COR-L47 (cell line): ENCODE measurements at places on chromosomes 5 and 9.

DNA sequence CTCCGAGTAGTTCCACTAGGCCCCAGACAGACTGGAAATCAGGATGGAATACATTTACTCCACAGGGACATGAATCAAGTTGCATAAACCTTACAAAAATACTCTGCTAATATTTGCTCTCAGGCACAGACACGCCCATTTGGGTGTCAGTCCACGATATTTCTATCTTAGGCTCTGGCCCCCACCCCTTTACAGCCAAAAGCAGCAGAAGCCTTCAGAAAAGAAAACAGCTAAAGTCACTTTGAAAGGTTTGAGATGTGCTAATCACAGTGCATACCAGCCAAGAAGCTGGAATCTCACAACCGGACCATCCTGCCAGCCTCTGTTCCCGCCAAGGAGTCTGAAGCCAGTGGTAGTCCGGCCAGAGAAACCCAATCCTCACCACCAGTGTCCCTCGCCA is 22.6 kb downstream of the PTPN3 start:
- no peak for DNase-seq

DNA sequence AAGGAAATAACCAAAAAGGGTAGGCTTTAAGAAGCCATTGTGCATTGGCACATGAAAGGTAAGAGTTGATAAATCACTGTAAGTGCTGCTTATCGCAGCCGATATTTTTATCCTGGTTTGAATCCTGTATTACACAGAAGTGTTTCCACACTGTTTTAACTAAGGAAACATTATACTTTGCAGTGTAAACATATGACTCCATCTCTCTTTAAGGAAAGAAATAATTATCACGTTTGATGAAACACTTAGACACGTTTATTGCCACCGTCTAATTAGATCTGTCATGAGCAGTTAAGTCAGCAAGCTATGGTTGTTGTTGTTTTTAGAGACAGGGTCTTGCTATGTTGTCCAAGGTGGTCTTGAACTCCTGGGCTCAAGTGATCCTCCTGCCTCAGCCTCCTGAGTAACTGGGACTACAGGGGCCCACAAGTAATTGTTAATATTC is 85.7 kb upstream of the TNFAIP8 start:
- DNase-seq = no peak

GRCh38 chr5:108093186-108093585 is 288.7 kb downstream of the FBXL17 start:
- peak; percentile 13 for DNase-seq

GRCh38 chr5:68378204-68378820 is 162.8 kb downstream of the PIK3R1 start:
- DNase-seq = no peak

DNA sequence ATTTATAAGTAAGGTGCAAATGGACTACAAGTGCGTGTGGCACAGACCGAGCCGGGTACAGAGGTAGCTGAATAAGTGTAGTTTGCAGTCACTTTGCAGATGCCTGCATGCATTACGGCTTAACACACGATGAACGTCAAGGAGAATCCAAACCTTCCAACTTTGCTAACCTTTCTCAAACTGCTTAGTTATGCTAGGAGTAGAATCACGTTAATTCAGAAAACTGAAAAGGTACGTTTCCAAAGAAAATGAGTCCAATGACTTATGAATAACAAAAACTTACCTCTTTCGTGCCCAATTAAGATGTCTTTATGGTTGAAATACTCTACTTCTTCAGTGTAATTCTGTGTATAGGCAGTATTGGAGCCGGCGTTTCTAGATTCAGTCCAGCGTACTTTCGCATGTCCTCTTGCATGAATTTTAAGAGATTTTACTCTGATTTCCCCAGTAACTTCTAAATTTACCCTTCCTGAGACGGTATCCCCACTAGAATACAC is 539 bp downstream of the ARRDC3 start:
- DNase-seq = peak; percentile 24

GRCh38 chr9:87497080-87497603 is 525 bp upstream of the DAPK1 start:
- DNase-seq = no peak

GRCh38 chr5:10420932-10421331 is 20.7 kb upstream of the ROPN1L start:
- no peak for DNase-seq

DNA sequence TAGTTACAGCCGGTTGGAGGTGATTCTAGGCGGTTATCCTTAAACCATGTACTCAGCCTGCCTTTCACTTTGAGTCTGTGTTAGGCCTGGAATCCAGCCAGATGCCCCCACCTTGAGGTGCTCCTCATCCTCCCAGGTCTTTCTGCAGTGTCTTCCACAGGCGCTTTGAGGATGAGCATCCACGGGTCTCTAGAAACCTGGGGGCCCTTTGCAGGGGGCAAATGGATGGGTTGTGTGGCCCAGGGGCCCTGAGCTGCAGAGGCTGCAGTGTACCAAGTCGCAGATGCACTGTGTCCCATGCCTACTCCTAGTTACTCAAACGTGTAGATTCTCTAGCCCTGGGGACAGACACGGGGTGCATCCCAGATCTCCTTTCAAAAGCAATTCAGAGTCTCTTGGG is 242.1 kb upstream of the IRX1 start:
- DNase-seq = no peak

- DNase-seq = no peak
These were observed 923.6 kb upstream of the DMAC1 start for GRCh38 chr9:8723195-8723594.

DNA sequence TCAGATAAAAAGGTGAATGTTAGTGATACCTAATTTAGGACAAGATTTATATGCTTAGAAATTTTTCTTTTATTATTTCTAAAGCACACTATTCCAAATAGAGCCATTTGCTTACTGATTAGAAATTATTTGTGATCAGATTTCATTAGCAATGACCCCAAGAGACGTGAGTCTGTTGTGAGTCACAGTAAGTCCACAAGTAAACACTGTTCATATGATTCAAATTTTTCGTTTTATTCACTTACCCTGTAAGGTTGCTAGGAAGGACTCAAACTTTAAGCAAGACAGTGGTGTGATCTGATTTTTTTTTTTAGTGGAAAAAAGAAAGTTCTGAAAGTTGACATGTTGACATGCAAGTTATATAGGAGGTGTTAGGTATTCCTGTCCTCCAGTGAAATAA is 1.2 kb downstream of the CARD6 start:
- DNase-seq = no peak
